ENCODE measurements at places on chromosomes 3 and 15.

- DNase-seq, result no peak
Observed at GRCh38 chr15:75844629-75845335, 1.5 kb downstream of the UBE2Q2 start.

DNA sequence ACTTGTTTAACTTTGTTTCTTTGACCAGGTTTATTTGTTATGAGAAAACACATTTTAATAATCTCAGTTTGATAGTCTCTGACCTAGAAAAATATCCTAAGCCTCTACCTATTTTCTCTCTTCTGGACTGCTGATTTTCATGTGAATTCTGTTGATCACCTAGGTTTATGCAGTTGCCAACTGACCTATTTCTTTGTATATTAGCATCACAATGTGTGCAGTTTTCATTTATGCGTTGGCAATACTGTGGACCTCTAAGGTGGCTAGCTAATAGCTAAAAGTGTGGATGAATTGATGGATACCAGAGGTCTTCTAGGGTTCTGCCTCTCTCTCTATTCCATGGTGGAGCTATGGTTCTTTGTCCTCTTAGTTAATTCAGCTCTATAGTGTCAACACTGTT lies 72.1 kb downstream of the LRRC49 start:
- DNase-seq, result no peak

DNA sequence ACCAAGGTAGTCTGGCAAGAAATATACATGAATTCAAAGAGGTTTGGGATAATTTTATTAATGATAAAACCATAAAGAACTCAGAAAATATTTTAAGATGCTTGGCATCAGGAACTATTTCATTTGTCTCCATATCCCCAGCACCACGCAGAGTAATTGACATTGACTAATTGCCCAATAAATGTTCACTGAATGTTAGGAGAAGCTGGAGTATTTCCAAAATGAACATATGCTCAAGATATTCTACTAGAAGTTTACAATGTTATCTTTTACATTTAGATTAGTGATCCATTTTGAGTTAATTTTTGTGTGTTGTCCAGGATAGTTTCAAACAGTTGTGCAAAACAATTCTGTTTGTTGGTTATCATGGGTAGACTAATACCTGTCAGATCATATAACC lies 298.8 kb upstream of the CTDSPL start:
- DNase-seq, result no peak

GRCh38 chr15:33132233-33132580 lies 62.3 kb downstream of the FMN1 start:
- DNase-seq, result no peak

GRCh38 chr15:66178531-66178910 lies 75.0 kb downstream of the MEGF11 start:
- no peak for DNase-seq

DNA sequence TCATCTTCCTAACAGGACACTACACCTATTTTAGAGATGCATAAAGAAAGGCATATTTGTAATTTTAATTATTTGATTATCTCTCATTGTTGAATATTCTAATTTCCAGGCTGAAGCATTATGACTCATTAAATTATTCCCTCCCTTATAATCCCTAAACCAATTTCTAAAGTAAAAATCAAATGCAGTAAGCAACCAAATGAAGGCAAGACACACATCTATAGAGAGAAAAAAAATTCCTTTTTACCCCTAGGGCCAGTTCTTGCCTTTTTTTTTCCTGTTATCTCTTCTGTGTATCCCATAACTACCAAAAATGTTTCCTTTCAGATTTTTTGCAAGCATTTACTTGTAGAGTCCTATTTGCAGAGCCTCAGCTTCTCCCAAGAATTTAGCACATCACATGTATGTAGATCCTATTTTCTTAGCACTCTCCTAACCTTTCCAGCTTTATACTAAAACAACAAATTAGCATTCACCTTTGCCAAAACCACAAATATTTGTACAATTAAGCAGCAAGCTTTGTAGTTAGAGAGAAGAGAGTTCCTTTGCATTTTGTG lies 177.9 kb downstream of the SATB1 start:
- DNase-seq, result no peak

DNA sequence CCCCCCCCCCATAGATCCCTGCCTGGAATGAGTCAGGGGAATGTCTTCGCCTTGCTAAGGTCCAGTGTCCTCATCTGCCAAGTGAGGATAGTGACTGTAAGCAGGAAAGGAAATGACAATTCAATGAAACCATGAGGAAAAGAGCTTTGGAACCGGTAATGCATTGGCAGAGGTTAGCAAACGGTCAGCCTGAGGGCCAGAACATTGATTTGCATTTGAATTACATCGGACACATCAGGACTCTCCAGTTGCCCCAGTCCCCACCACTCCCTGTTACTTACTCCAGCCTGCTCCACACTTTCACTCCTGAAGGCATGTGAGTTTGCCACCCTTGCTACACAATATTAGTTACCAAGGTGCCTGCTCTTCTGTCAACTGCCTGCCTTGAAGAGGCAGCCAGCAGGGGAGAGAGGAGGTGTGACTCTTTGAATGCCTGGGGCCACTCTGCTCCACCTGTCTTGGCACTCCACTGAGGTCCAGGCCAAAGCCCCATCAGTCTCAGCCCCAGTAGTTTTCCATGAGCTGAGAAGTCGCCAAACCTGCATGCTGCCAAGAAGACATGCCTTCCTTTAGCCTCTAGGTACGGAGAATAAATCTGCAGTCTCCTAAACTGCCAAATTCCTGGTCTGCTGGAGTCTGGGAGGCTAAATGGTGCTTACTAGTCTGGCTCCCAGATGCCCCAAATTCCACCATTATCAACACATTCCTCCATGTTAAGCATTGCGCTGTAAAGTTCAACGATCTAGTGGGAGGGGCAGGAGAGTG lies 191.7 kb upstream of the TLE3 start:
- peak; percentile 62 for DNase-seq

- no peak for DNase-seq
Observed at GRCh38 chr3:20975188-20975651, 775.8 kb downstream of the ZNF385D start.

- peak; percentile 29 for DNase-seq
Observed at GRCh38 chr15:61155741-61156700, 73.1 kb downstream of the RORA start.

GRCh38 chr3:8607234-8608040 lies 37.2 kb downstream of the SSUH2 start:
- peak; percentile 49 for DNase-seq

DNA sequence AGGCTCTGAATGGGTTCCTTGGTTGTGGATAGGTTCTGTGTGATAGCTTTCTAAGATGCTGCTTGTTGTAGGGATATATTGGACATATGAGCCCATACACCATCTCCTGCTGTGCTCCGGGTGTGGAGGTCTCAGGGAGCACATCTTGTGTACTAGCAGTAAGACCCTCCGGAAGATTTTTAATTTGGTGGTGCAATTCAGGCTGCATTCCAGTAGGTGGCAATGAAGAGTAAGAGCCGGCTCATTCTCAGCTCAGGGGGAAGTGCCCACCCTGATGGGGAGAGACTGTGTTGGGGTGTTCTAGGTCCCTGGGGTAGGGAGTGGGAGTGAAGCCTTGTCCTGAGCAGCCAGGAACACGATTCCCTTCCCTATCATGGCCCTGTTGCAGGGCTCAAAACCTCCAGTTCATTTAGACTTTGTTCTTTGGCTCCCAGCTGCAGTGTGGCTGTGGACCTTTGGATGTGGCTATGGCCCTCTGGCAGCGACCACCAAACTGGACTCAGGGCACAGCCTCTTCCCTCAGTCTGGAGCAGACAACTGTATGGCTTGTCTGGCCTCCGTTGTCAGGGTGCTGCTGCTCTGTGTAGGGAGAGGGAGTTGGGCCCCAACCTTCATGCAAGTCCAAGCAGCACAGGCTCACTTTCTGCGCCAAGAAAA lies 104.7 kb downstream of the UNC13C start:
- DNase-seq, result no peak

- no peak for DNase-seq
Observed at GRCh38 chr15:78715434-78715833, 74.4 kb upstream of the CHRNB4 start.

DNA sequence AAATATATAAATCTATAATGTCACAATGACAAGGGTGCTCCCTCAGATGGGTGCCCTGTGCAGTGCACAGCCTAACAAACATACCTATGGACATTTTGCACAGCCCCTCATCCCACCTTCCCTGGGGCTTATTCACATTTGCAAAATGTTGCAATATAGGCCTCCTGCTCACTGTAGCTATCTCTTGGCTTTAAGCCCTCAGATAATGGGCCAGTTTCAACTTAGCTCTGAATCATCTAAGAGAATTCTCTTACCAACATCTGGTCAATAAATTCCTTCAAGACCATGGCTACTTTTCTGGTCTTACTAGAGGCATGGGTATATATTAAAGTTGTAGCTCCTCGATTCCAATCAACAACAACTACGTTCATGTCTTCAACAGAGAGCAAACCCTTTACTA lies 17.9 kb downstream of the LIPH start:
- no peak for DNase-seq

DNA sequence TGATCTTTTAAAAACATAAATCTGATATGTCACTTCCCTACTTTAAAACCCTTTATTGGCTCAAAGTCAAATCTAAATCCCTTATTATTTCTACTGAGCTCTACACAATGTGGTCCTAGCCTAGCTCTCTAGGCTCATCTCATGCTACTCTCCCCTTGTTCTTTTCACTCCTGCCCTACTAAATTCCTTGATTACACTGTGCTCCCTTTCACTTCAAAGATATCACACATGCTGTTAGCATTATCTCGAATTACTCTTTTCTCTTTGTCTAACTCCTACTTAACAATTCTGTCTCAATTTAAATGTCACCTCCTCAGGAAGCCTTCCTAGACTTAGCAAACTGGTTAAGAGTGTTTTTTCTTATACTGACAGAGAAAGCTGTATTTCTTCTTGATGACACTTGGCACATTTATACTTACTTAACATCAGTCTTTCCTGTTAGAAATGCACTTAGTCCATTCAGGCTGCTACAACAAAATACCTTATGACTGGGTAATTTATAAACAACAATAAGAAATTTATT lies 102.0 kb downstream of the SCAPER start:
- no peak for DNase-seq

DNA sequence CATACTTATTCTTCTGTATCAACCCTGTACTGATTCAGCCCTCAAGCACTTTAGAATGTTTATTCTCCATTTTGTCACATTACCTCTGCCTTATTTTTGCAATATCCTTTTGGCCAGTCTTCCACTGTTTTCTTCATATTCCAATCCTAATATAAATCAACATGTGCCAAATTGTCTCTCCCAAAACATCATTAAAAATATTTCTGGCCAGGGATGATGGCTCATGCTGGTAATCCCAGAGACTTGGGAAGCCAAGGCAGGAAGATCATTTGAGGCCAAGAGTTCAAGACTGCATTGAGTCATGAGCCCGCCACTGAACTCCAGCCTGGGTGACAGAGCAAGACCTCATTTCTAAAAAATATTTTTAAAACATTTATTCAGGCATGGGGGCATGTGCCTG lies 641.4 kb upstream of the CBLB start:
- no peak for DNase-seq

DNA sequence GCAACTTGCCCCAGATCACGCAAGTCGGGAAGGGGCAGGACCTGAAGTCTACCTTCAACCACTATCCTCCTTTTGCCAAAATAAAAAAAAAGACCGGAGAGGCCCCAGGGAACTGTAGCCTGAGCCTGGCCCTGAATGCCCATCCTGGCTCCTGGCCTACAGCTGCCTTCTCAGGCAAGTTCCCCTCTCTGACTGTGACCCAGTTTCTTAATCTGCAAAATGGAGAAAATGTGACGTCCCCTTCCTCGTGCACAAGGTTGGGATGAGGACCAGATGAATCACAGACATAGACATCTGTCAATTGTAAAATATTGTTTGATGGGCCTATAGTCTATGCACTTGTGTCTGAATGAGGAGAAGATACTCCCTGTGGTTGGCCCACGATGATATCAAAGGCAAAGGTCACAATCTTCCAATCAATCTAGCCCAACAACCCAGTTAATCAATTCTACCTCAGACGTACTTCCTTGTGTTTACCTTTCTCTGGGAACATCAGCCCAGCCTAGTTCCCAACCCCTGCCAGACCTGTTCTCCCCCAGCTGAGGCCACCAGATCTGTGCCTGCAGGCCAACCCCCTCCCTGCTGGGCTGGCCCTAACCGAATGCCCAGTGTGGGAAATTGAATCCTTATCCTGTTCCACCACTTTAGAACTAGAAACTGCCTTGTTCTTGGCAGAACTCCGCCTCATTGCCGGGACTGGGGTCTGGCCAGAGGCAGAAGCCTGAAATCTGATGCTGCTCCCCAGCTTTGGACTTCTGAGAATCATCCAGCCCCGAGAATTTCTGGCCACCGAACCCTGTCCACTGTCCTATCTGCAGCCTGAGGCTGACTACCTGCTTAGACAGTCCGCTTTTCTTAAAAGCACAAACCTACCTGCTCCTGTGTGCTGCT lies 101.8 kb upstream of the LIPC start:
- DNase-seq, result no peak

DNA sequence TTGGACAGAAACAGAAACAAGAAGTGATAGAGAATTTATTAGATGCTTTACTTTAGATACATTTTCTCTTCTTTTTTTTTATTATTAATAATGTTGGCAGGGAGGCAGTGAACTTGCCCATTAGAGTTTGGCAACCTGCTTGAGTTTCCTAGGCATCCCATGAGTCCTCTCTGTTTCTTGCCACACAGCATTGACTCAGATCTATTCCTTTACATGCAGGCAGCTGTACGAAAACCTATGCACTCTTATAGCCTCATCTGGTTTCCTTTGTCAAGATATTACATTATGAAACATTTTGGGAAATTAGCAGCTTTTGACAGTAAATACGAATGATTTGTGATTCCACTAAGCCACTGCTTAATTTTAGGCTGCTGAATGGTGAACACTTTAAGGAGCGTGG lies 23.3 kb downstream of the IL1RAP start:
- no peak for DNase-seq

- DNase-seq, result peak; percentile 87
Observed at GRCh38 chr3:184176377-184177330, 2.0 kb downstream of the AP2M1 start.

GRCh38 chr3:72951259-72951722 lies 45.3 kb upstream of the PPP4R2 start:
- no peak for DNase-seq

GRCh38 chr3:9946112-9947024 lies 5.8 kb downstream of the PRRT3 start:
- DNase-seq, result peak; percentile 65

GRCh38 chr15:82931221-82931620 lies 21.3 kb downstream of the HOMER2 start:
- DNase-seq, result no peak

- no peak for DNase-seq
Observed at GRCh38 chr3:16430717-16431630, 82.5 kb downstream of the RFTN1 start.

DNA sequence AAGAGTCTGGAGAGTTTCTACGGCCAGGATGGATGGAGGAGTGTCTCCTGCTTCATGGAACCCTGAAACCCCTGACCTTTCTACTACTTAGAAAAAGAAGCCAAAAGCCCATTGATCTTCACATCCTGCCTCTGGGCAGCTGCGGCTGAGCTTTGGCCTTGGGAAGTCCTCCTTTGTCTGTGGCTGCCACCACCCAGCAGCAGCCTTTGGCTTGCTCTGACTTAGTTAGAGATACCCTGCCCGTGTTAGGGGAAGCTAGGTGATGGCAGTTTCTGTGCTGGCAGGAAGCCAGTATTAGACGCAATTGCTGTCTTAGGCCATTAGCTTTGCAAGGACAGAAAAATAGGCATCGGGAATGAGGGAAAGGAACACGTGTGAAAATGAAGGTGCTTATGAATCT lies 18.8 kb downstream of the APH1B start:
- no peak for DNase-seq

- DNase-seq, result peak; percentile 29
Observed at GRCh38 chr15:59918994-59919951, 84.8 kb upstream of the FOXB1 start.

GRCh38 chr3:166877971-166878370 lies 502.1 kb downstream of the ZBBX start:
- DNase-seq, result no peak

GRCh38 chr15:25250011-25250596 lies 188.7 kb downstream of the UBE3A start:
- DNase-seq, result no peak
